ENCODE measurements at places on chromosomes 1 and 21.

- no peak overlapping the region for H3K27ac ChIP-seq
- DNase-seq = no peak
- H3K4me1 ChIP-seq = no peaks in the 10 kb centered on the region
- peaks cover 4% of the 10 kb centered on the region for H3K36me3 ChIP-seq
These were observed 20.8 kb upstream of the GBP1 start for GRCh38 chr1:89085781-89086180.

DNA sequence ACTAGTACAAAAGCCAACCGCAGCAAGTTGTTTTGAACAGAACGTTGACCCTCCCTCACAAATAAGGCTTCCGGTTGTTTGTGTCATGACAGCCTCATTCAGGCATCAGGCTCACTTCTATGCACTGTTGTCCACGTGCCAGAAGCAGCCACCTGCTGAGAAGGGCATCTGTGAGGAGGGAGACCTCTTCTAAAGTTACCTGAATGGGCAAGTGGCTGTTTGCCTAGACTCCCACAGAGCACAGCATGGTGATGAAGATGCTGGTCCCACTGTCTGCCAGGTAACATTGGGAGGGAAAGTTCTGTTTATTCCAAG is 176.1 kb downstream of the CLIC6 start:
- no peaks in the 10 kb centered on the region for H3K27me3 ChIP-seq
- H3K36me3 ChIP-seq = no peaks in the 10 kb centered on the region
- DNase-seq = no peak
- H3K27ac ChIP-seq = no peak overlapping the region
- H3K4me3 ChIP-seq = no peak overlapping the region

DNA sequence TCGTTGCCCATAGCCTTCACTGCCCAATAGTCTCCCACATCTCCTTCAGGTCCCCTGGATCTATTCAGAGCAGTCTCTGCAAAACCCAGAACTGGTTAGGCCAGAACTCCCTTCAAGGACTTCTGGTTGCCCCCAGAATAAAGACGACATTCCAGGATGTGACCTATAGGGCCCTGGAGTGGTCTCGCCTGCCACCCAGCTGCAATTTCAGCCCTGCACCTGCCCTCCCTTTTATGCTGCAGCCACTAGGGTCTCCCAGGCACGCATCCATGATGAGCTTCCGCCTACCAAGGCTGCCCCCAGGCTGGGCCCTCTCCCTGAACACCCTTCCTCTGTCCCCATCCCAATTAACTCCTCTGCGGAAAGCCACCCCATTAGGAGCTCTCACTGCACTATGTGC is 7.2 kb upstream of the TSPEAR start:
- no peaks in the 10 kb centered on the region for H3K36me3 ChIP-seq
- H3K27me3 ChIP-seq = peaks cover under 1% of the 10 kb centered on the region
- DNase-seq = peak; percentile 89

DNA sequence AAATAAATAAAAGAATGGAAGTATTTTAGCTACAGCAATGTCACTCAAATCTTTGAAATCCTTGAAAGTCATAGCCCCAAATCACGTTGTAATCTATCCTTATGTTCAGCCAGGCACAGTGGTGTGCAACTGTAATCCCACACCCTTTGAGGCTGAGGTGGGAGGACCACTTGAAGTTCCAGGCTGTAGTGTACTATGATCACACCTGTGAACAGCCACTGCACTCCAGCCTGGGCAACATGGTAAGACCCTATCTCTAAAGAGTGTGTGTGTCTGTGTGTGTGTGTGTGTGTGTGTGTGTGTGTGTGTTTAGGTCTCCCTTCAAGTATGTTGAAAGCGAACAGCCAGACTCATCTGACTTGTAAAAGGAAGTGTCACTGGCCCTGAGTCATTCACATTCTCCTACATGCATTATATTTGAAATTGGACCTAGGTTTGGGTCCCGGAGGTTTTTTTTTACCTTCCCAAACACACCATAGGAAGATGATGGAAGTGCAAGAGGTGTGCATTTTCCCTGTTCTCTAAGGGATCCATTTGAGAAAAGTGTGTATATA is 50.1 kb downstream of the ZNF281 start:
- H3K4me1 ChIP-seq = peaks cover 9% of the 10 kb centered on the region
- no peaks in the 10 kb centered on the region for H3K36me3 ChIP-seq
- DNase-seq = no peak

DNA sequence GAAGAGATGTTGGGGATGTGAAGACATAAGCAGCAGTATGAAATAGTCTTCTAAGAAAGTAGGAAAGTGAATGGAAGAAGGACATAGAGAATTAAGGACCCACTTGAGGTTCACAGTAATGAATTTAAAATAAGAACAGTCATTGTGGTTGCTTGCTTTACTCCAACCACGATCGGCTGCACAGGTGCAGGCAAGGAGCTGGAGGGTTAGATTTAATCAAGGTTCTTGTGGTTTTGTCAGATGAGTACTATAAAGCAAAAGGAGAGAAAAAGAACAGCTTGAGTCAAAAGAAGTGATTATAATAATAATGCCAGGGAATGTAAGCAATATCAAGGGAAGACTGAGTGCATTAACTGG is 46.1 kb upstream of the RBM34 start:
- no peak overlapping the region for H3K27ac ChIP-seq
- no peak for DNase-seq
- peaks cover 18% of the 10 kb centered on the region for H3K36me3 ChIP-seq
- no peak overlapping the region for H3K4me3 ChIP-seq
- no peaks in the 10 kb centered on the region for H3K4me1 ChIP-seq
- no peaks in the 10 kb centered on the region for H3K27me3 ChIP-seq

GRCh38 chr1:109151146-109151990 is 37.5 kb downstream of the ELAPOR1 start:
- H3K36me3 ChIP-seq = no peaks in the 10 kb centered on the region
- no peak overlapping the region for H3K27ac ChIP-seq
- no peak overlapping the region for H3K4me3 ChIP-seq
- no peaks in the 10 kb centered on the region for H3K27me3 ChIP-seq
- H3K4me1 ChIP-seq = no peaks in the 10 kb centered on the region
- peak; percentile 65 for DNase-seq

DNA sequence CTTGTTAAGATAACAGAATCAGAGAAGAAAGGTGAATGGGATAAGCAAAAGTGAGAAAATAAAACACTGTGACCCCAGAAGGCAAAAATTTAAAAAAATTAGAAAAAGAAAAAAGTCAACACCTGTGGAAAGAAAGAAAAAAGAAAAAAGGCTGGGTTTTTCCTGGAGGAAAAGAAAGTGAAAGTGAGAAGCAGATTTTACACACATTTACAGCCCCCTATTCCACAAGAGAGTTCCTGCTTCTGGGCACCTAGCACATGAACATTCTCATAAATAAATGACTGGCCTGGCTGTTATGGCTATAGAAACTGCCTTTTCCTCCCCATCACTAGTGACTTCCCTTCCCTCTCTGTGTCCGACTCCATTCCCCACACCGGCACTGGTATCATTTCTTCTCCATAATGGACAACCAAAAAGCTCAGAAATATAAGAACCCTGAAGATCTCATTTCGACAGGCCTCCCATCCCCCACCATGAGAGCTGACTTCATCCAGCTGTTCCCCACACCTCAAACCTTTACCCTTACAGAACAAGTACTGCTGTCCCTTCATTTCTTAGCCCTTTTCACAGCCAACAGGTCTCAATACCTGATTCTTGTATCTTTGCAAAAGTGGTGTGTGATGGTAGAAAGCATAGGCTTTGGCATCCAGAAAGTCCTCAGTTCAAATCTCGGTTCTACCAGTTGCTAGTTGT is 12.6 kb downstream of the MTF1 start:
- no peak overlapping the region for H3K4me3 ChIP-seq
- H3K36me3 ChIP-seq = 0 out of 2 replicates have a peak, but pooled peaks cover 2% of the 10 kb centered on the region
- no peak for DNase-seq
- no peaks in the 10 kb centered on the region for H3K4me1 ChIP-seq

- peaks cover 21% of the 10 kb centered on the region for H3K36me3 ChIP-seq
- no peak overlapping the region for H3K4me3 ChIP-seq
- DNase-seq = no peak
- H3K4me1 ChIP-seq = peaks cover 3% of the 10 kb centered on the region
These were observed 25.6 kb downstream of the PHACTR4 start for GRCh38 chr1:28395181-28395580.

DNA sequence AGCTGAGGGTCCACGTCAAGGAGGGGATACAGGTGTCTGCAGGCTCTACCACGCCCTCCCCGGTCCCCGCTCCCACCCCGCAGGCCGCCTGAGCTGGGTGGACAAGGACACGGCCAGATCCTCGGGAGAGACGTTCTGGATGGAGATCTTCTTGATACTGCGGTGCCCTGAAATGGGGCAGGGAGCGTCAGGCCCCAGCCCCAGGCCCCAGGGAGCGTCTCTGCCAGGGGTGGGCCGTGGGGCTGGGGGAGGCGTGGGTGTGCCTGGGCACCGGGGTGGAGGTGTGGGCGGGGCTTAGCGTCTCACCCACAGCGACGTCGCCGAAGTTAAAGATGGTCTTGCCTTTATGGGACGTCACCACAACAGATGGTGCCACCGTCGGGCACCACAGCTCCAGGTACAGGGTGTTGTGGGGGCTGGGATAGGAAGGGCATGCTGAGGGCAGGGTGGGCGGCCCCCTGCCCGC is 7.3 kb upstream of the TMEM52 start:
- H3K4me1 ChIP-seq = no peaks in the 10 kb centered on the region
- H3K27me3 ChIP-seq = no peaks in the 10 kb centered on the region
- DNase-seq = peak; percentile 27
- H3K4me3 ChIP-seq = no peak overlapping the region

DNA sequence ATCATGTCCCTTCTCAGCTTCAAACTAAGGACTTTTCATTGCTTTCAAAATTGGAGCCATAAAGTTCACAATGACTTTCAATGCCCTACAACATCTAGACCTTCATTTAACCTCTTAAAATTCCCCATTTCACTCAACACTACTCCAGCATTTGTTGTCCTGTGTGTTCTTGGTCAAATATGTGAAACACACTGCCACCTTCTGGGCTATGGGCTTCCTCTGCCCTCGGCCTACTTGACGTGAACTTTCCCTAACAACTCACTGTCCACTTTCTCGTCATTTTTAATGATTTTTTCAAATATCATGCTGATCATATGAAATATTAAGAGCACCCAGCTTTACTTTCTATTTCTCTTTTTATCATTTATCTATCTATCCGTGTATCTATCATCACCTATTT is 2018.4 kb downstream of the NCAM2 start:
- H3K27ac ChIP-seq = no peak overlapping the region
- H3K27me3 ChIP-seq = no peaks in the 10 kb centered on the region
- H3K36me3 ChIP-seq = no peaks in the 10 kb centered on the region
- no peaks in the 10 kb centered on the region for H3K4me1 ChIP-seq
- no peak overlapping the region for H3K4me3 ChIP-seq
- DNase-seq = peak; percentile 45

DNA sequence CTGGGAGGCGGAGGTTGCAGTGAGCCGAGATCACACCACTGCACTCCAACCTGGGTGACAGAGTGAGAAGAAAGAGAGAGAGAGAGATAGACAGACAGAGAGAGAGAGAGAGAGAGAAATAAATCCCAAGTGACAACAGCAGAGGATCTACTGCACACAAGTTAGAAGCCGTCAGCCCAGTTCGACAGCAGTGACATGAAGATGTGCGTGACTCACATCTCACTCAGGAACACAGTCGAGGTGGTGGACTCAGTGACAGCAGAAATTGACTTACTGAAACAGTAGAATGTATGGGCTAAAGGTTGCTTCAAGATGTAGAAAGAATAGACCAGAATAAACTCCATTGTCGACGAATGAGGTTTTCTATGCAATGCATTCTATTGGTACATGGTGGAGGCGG is 77.0 kb upstream of the KRTAP19-8 start:
- H3K27ac ChIP-seq = no peak overlapping the region
- no peak for DNase-seq
- H3K27me3 ChIP-seq = no peaks in the 10 kb centered on the region
- peaks cover 3% of the 10 kb centered on the region for H3K4me1 ChIP-seq
- peaks cover 1% of the 10 kb centered on the region for H3K36me3 ChIP-seq

DNA sequence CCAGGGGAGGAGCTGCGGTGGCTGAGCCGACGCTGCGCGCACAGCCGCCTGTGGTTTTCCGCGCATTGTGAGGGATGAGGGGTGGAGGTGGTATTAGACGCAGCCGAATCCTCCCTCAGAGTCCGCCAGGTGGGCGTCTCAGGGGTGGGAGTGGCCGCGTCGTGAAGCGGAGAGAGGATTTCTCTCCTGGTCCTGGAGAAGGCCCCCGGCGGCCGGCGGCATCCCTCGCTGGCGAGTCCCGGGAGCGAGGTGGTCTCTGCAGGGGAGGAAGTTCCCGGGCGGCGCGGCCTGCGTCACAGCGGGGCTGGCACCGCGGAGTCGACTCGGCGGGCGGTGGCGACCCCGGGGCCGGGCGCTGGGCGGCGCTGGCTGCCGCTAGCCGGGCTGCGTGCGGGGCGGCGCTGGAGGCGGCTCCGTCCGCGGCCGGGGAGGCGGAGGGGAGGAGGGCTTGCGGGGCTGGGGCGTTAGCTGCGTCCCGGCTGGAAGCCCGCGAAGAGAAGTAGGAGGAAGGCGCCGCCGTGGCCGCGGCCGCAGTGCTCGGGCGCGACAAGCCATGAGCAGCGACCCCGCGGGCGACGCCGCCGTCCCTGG is at the start of gene LRRC8C:
LRRC8C (plus strand) TSS at position 464 of the 591 bp plus-strand sequence. CDS start 53,354 bp downstream, outside the sequence.
- peaks cover 5% of the 10 kb centered on the region for H3K27me3 ChIP-seq
- no peaks in the 10 kb centered on the region for H3K36me3 ChIP-seq
- H3K4me1 ChIP-seq = no peaks in the 10 kb centered on the region
- H3K4me3 ChIP-seq = peak within 1 kb of the TSS; percentile 83
- H3K27ac ChIP-seq = no peak within 1 kb of the TSS
- DNase-seq = peak; percentile 71

DNA sequence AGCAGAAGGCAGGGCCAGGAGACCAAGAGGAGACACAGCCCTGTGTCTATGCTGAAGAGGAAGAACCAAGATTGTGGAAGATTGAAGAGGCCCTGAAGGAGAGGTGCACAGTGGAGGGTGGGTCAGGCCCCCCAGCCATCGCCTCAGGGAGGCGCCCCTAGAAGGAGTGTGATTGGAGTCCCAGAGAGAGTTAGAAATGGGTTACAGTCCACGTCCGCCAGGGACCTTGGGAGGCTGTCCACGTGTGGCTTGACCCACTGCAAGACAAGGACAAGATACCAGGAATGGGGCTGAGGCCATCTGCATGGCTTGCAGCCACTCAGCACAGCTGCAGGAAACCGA is 375.1 kb downstream of the NPHP4 start:
- H3K4me1 ChIP-seq = no peaks in the 10 kb centered on the region
- H3K36me3 ChIP-seq = no peaks in the 10 kb centered on the region
- H3K4me3 ChIP-seq = no peak overlapping the region
- no peak for DNase-seq
- H3K27ac ChIP-seq = no peak overlapping the region

DNA sequence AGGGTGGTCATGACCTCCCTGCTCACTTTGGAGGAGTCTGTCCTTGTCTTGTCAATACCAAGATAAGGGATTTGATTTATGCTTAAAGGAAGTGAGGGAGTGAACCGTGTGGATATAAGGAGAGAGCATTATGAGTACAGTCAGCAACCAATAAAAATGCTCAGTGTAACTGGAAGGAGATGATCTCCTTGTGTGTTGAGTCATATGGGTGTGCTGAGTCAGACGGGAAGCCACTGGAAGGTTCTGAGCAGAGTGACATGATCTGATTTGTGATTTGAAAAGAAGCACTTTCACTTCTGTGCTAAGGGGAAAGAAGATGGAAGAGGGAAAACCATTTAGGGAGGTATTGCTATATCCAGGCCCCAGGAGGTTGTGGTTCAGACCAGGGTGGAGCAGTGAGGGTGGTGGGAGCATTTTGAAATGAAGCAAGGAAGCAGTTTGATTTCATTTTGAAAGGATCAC is 2.5 kb upstream of the BCL10 start:
- H3K4me1 ChIP-seq = 0 out of 2 replicates have a peak, but pooled peaks cover 2% of the 10 kb centered on the region
- H3K36me3 ChIP-seq = no peaks in the 10 kb centered on the region
- H3K4me3 ChIP-seq = no peak overlapping the region
- no peak overlapping the region for H3K27ac ChIP-seq

GRCh38 chr1:194362327-194362726 is 1175.9 kb upstream of the B3GALT2 start:
- no peak overlapping the region for H3K27ac ChIP-seq
- no peak for DNase-seq
- no peaks in the 10 kb centered on the region for H3K36me3 ChIP-seq
- H3K27me3 ChIP-seq = no peaks in the 10 kb centered on the region
